ENCODE measurements at places on chromosomes 3 and 15.
A peak's percentile ranks its signal among the peaks of the same experiment; 100 is the strongest.

- no peak for DNase-seq
Measured at GRCh38 chr15:60213377-60214000, 184.3 kb downstream of the ANXA2 start.

GRCh38 chr3:10722911-10723310 lies 93.1 kb upstream of the SLC6A11 start:
- DNase-seq = no peak

- DNase-seq = peak; percentile 44
Measured at GRCh38 chr15:50687302-50687902, 805 bp upstream of the TRPM7 start.

- DNase-seq = no peak
Measured at GRCh38 chr15:42121682-42122081, 27.3 kb upstream of the PLA2G4D start.

- DNase-seq = peak; percentile 74
Measured at GRCh38 chr3:100076731-100077529, 37.4 kb downstream of the FILIP1L start.

GRCh38 chr3:149317072-149317471 lies 16.4 kb downstream of the TM4SF18 start:
- no peak for DNase-seq

GRCh38 chr3:190346541-190346940 lies 24.3 kb upstream of the CLDN1 start:
- no peak for DNase-seq

DNA sequence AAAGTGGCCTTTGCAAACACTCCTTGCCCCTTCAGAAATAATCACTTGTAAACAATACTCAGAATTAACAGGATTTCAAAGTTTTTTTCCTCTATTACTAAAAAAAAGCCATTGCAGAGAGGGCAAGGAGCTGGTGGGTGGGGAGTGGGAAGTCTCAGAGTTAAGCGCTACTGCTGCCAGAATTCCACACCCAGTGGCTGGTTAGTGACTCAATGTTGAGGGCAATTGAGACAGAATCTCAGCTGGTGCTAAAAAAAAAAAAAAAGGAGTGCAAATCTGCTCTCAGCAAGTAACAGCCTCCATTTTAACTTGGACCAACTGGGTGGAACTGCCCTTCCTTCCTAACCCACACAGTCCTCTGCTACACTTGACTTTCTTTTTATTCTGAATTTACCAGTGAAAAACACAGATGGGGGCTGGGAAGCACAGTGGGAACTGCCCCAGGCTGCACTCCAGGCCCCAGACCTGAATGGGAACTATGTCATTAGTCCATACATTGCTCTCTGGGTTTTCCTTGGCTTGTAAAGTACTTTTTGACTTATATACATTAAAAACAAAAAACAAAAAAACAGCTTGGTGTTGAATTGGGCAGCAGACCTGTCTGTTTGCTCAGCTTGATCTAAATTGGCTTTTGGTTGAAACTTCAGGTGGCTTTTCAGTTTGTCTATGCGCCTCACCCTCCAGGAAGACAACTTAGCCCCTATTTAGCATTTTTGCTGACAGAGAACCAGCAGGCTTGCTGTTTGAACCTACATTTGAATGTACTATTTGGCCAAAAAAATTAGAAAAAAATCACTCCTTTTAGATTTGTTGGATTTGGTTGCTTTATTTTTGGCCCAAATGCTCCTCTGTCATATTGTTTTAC lies 357.8 kb upstream of the TBL1XR1 start:
- DNase-seq = peak; percentile 21

DNA sequence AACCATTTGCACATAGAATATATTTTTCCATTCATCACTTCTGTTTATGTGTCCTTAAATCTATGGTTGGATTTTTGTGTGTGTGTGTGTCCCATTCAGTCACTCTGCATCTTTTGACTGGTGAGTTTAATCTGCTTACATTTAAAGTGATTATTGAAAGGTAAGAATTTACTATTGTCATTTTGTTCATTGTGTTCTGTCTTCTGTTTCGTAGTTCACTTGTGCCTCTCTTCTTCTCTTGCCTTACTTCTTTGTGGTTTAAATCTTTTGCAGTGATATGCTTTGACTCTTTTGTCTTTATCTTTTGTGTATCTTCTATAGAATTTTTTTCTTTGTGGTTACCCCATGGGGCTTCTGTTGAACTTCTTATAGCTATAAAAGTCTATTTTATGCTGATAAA lies 166.3 kb upstream of the UBE3A start:
- DNase-seq = no peak

GRCh38 chr15:33785366-33785765 lies 182.9 kb upstream of the CHRM5 start:
- DNase-seq = no peak

DNA sequence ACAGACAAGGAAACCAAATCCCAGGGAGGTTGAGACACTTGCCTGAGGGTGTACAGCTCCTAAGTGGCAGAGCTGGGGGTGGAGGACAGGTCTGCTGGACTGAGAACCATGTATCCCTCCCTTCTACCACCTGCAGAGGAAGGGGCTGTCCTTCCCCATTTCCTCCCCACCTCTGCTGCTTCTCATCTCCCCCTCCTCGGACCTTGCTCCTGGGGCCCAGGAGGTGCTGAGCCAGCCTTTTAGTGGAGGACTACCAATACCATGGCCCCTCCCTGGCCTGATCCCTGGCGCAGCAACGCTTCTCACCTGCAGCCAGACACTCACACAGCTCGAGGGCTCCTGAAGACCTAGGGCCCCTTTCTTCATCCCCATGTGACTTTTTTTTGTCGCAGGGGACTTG lies 50.4 kb downstream of the IDH2 start:
- no peak for DNase-seq

DNA sequence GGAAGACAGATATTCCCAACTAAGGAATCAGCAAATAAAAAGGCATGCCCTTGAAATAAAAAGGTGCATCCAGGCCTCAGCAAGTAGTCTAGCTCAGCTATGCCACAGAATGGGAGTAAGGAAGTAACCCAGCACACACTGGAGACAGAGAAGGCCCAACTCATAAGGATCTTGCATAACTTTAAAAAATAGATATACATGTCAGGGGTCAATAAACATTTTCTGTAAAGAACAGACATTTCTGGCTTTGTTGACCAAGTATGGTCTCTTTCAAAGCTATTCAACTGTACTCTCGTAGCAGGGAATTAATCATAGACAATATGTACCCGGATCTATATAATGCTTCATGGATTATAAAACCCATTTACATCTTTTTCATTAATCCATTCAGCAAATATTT lies 449.3 kb downstream of the TAFA4 start:
- peak; percentile 56 for DNase-seq

DNA sequence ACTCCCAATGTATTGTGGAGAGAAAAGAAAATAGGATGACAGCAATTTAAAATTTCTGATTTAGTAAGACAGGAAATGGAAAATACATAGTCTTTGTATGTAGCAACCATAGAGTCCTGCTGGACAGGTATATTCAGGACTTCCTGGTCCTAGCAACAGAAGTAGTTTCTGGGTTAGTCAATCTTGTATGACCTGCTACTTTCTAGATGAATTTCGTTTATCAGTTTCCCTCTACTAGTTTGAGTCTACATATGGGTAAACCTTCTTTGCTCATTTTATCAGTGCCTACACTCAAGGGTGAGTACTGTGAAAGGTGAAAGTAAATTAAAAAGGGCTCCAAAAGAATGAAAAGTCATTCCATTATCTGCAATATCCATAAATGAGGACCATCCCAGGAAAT lies 309.8 kb downstream of the UNC13C start:
- DNase-seq = no peak

GRCh38 chr3:120622870-120623726 lies 27.0 kb downstream of the NDUFB4 start:
- peak; percentile 60 for DNase-seq

GRCh38 chr3:186515125-186515524 lies 29.1 kb downstream of the CRYGS start:
- no peak for DNase-seq

GRCh38 chr3:125231895-125232294 lies 19.3 kb upstream of the SLC12A8 start:
- peak; percentile 74 for DNase-seq

- DNase-seq = no peak
Measured at GRCh38 chr3:129732200-129732876, 125.9 kb upstream of the PLXND1 start.

DNA sequence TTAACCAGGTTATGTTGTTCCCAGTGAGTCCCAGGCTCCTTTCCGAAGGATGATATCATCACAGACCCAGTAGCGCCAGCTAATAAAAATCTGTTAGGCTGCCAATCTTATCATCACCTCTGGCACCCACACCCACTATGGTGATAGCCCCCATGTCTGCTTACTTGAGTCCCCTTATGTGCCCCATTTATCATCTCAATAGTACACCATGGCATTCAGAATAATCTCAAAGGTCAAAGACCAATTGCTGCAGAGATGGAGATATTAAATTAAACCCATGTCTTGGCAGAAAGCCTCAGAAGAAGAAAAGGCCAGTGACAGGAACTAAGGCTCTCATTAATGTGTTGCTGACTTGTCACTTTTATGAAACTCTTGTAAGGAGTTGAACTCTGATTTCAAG lies 32.8 kb downstream of the CPNE4 start:
- no peak for DNase-seq

GRCh38 chr3:132380920-132381319 lies 36.4 kb upstream of the DNAJC13 start:
- DNase-seq = no peak

- DNase-seq = peak; percentile 34
Measured at GRCh38 chr15:99454941-99455788, 110.6 kb upstream of the MEF2A start.

GRCh38 chr15:69357773-69358771 lies 56.1 kb upstream of the KIF23 start:
- no peak for DNase-seq

- no peak for DNase-seq
Measured at GRCh38 chr3:76826861-76827260, 213.0 kb upstream of the ROBO2 start.

DNA sequence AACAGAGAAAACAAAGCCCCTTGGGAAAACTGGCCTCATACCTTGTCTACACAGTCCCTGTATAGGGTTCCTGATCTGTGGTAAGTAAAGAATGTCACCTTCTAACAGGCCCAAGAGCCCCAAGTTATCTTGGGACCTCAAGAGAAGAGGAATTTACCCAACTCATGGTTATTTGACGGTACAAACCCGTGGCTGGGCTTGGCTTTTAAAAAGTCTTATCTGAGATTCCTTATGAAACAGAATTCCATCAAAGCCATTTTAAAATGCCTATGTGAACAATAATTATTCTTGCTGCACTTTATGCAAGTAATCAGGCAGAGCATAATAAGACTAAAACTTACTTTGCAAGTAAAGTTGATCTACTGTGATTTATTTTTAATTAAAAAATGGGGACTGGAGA lies 13.9 kb upstream of the SORD start:
- no peak for DNase-seq

DNA sequence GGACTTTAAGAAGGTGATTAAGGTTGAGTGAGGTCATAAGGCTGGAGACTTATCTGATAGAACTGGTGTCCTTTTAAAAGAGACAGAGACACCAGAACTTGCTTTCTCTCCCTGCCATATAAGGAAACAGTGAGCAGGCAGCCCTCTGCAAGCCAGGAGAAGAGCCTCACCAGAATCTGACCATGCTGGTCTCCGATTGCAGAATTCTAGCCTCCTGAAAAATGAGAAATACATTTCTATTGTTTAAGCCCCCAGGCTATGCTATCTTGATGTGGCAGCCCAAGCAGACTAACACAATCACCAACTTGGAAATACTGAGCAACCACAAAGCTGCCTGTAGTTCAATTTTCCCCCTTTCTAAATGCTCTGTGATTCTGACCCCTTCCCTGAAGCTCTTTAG lies 161.4 kb upstream of the RARB start:
- DNase-seq = no peak

DNA sequence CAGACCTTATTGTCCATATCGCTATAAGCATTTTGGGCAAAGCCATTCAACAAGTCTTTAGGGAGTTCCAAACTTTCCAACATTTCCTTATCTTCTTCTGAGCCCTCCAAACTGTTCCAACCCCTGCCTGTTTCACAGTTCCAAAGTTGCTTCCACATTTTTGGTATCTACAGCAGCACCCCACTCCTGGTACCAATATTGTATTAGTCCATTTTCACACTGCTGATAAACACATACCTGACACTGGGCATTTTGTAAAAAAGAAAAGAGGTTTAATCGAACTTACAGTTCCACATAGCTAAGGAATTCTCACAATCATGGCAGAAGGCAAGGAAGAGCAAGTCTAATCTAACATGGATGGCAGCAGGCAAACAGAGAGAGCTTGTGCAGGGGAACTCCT lies 834.1 kb upstream of the GBE1 start:
- DNase-seq = no peak

DNA sequence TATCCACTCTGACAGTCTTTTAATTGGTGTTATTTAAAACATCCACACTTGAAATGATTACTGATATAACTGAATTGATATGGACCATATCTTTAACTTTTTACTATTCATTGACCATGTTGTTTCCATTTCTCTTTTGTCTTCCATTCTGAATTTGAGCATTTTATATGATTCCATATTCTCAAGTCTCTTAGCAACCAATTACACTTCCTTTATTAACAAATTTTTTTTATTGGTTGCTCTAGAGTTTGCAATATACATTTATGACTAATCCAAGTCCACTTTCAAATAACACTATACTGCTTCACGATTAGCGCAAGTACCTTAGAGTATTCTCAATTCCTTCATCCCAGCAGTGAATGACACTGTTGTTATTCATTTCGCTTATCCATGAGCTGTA lies 16.4 kb downstream of the RFX7 start:
- no peak for DNase-seq

DNA sequence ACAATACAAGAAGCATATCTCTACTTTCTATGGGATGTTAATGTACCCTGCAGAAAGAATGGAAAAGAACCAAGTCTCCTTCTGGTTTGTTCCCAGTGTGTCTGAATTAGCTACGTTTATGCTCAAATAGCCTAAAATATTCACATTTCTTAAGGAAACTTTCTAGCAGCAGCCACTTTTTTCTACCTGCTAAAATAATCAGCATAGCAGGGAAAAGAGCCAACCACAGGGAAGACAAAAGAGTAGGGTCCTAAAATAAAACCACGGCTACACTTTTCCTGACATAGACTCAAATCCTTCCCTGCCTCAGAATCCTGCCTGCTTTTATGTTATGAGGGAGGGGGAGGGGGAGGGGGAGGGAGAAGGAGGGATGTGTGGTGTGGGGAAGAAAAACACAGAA lies 136.7 kb downstream of the GBE1 start:
- DNase-seq = no peak

- peak; percentile 14 for DNase-seq
Measured at GRCh38 chr15:23569151-23569925, 3.9 kb downstream of the MKRN3 start.

GRCh38 chr3:151592287-151592686 lies 131.4 kb upstream of the IGSF10 start:
- DNase-seq = no peak

GRCh38 chr3:140292684-140293083 lies 357.7 kb downstream of the CLSTN2 start:
- DNase-seq = no peak
